CD4-positive, alpha-beta T cell treated with Interleukin-15 for 4 hours (primary cell): ENCODE measurements at places on chromosomes 4 and X.
A peak's percentile ranks its signal among the peaks of the same experiment; 100 is the strongest.

- DNase-seq = no peak
Observed at GRCh38 chr4:84366161-84366560, 132.9 kb downstream of the NKX6-1 start.

DNA sequence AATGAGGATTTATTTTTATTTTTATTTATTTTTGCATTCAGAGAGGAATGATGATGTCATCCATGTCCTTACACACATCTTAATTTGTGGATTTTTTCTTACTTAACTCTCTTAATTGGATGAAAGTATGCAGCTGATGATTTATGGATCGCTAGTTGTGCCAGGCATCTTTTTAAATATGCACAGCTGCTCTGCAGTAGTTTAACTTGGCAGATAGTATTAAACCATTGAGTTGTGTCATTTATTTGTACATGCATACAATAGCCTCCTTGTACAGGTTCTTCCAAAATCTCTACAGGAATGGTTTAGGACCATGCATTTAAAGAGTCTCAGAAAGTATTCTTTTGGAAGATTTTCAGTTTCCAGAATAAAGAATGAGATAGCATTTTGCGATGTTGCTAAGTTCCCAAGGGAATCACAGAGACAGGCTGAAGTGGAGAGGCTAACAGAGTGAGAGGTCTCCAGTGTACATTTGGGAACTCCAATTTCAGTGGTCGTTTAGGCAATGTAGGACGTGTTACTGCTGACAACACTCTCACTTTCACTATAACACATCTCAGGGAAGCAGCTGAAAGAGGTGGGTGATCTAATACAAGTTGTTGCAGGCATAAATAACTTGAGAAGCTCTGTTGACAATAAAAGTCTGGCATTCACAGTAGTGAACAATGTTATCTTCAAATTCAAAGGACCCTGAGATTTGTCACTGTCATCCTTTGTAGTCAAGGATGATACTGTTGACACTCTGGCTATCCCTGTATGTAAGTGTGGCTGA lies 49.9 kb upstream of the SCRG1 start:
- DNase-seq = no peak

- DNase-seq = no peak
Observed at GRCh38 chr4:13522282-13523104, 21.8 kb downstream of the NKX3-2 start.

- DNase-seq = no peak
Observed at GRCh38 chr4:177737387-177737940, 295.2 kb upstream of the AGA start.

DNA sequence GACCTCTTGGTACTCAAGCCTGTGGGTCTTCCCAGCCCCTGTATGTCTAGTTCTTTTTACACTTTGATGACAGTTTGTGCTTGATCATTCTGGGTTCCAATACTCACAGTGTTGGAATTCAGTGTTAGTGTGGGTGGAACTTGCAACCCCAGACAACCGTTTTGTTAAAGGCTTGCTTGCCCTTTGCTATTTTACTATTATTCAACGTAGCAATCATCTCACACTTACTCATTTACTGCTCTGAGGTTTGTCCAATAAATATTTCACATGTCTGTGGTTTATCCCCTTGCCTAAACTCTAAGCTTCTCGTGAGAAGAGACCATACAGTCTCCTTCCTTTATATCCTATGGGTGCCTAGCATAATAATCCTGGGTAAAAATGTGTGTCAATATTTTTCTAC lies 15.3 kb downstream of the CCNG2 start:
- no peak for DNase-seq

GRCh38 chrX:154074199-154074598 lies 23.3 kb downstream of the MECP2 start:
- no peak for DNase-seq

GRCh38 chr4:9832640-9833039 lies 51.2 kb downstream of the DRD5 start:
- DNase-seq = no peak

GRCh38 chr4:41379230-41379629 lies 122.5 kb downstream of the UCHL1 start:
- no peak for DNase-seq

DNA sequence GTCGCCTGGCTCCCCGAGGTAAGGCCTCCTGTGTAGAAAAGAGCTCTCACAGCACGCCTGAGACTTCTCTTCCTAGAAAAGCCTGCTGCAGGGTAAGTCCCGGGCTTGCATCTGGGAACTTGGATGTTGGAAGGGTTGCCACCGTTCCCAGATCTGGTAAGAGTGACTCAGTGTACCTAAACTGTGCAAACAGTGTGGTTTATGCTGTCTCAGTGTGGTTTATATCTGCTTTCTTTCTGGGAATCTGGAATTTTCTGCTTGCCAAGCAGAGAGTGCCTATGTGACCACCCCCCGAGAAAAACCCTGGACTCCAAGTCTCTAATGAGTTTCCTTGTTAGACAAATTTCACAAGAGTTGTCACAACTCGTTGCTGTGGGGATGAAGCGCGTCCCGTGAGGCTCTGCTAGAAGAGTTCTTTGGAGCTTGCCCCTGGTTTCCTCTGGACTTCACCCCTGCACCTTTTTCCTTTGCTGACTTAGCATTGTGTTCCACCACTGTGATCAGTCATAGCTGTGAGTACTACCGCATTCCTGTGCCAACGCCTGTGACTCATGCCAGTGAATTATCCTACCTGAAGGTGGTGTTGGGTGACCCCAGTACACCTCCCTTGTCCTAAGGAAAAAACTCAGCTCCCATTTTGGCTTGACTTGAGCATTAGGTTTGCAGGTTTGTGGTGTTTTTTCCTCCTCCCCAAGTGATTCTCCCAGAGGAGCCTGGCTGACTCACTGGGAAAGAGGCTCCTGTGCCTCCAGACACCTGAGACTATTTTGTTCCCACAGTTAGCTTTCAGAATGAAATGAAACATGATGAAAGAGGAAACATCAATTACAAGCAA lies 14.5 kb downstream of the SLC2A9 start:
- DNase-seq = no peak

GRCh38 chr4:54587107-54587891 lies 70.5 kb upstream of the KIT start:
- no peak for DNase-seq

DNA sequence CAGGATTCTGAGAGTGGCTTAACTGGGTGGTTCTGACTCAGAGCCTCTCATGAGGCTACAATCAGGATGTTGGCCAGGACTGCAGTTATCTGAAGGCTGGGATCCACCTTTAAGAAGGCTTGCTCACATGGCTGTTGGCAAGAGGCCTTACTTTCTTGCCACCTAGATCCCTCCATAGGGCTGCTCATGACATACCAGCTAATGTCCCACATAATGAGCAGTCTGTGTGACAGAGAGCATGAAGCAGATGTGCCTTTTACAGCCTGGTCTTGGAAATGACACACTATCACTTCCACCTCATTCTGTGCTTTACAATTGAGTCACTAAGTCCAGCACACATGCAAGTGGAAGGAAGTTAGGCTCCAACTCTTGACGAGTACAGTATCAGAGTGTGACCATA lies 4.3 kb upstream of the RBM3 start:
- DNase-seq = no peak

- peak; percentile 20 for DNase-seq
Observed at GRCh38 chr4:55184600-55185523, 59.5 kb upstream of the KDR start.

- no peak for DNase-seq
Observed at GRCh38 chrX:41482154-41482850, 35.2 kb downstream of the NYX start.

GRCh38 chr4:161160718-161161117 lies 1003.1 kb downstream of the FSTL5 start:
- no peak for DNase-seq

DNA sequence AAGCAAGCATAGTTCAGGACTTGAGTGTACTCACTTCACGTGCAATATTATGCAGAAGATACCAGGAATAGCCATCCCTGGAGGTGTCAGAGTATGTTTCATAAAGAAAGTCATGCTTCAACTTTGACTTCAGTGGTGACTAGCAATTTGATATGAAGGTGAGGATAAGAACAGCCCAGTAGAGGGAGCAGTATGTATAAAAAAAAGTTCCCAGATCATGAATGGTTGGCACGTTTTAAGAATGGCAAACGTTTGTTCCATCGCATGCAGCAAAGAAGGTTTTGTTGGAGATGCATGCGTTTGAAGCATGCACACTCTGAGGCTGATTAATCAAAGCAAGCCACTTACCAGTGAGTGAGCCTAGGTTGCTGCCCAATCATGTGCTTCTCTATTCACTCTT lies 33.5 kb upstream of the SLITRK4 start:
- no peak for DNase-seq

DNA sequence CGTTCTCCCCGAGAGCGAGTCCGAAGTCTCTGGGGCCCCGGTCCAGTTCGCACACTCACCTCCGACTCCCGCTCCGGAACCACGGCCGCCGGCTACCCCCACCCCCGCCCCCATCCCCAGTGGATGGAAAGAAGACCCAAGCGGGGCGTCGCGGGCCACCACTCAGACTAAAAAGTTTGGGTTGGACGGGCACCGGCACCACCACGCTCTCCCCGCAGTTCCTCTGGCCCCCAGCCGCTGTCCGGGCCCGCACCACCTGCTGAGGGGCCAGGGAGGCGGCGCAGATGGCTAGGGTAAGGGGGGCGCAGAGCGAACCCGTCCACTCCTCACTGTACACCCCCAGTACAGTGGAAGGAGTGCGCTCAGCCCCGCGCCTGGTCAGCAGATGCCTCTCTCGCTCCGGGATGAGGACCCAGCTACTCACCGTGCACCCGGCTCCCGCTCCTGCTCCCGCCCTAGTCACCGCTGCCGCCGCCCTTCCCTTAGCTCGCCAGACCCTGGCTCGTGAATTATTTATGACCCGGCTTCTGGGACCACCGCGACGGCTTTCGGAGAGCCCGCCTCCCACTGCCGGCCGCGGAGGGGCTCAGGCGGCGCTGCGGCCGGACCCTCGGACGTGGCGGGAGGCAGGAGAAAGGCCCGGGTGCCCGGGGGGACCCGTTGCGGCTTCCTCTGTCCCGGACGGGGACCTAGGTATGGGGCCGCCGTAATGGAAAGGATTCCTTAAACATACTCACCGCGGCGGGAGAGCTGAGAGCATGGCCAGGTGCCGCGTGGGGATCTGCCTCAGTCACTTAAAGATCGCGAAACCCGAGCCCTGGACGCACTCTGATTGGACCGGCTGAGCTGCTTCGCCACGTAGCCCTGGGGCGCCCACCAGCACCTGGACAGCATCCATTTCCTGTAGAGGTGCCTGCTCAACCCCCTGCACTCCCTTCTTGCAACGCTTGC lies at the start of gene PROM1:
TSS of gene PROM1 (minus strand) at position 783 of the 951 bp plus-strand sequence. CDS start 8,117 bp downstream, outside the sequence.
- no peak for DNase-seq
